ENCODE measurements at places on chromosomes 6 and 20. TPM values are rescaled to one million over a fixed set of nuclear protein-coding genes. Genes with fewer than 3 reads are reported as not detected.

- DNase-seq = no peak
Measured at GRCh38 chr20:18005170-18005989, 36.6 kb downstream of the MGME1 start.

GRCh38 chr6:167275436-167275835 is 15.7 kb upstream of the UNC93A start:
- no peak for DNase-seq

GRCh38 chr6:1686117-1687098 is 76.7 kb downstream of the FOXC1 start:
- no peak for DNase-seq

GRCh38 chr20:3714092-3714491 is 1.7 kb upstream of the SIGLEC1 start:
- no peak for DNase-seq

DNA sequence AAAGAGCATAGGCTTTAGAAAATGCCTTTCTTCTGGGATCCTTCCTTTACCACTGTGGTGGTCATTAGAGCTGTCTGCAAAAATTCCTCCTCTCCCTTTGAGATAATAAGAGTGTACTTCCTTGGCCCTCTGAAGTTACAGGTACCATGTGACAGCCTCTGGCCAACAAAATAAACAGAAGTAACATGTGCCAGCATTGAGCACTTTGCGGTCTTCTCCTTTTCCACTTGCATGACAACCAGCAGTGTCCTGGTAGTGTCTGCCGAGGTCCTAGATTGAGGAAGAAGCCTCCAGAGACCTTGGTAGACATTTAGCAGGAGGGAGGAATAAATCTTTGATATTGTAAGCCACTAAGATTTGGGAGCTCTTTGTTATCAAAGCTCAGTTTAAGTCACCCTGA is 87.5 kb upstream of the ARID1B start:
- no peak for DNase-seq

DNA sequence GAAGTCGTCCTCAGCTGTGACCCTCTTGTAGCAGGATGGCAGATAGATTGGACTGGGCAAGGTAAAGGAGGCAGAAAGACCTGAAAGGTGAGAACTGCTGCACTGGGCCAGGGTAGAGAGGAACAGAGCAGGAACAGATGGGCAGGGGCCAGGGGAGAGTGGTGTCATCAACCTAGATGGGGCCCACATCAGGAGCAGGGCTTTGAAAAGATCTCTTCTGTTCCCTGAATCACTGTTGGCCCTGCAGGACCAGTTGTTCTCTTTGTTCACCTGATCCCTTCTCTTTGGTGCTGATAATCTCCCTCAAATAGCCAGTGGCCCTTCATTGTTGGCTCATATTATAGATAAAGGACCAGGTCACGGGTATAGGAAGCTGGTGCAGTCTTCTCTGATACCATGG is 59.9 kb downstream of the DTD1 start:
- no peak for DNase-seq

DNA sequence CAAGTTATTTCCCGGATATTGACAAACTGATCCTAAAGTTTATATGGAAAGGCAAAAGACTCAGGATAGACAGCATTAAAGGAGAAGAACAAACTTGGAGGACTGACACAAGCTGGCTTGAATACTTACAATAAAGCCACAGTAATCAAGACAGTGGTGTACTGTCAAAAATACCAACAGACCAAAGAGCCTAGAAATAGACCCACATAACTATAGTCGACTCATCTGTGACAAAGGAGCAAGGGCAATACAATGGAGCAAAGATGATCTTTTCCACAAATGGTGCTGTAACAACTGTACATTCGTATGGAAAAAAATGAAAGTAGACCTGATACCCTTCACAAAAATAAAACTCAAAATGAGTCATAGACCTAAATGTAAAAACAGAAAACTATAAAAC is 46.0 kb downstream of the ABHD12 start:
- DNase-seq = no peak

ULBP2 gene
- not detected for polyA plus RNA-seq

HTR1E gene
- not detected for polyA plus RNA-seq

UST gene
- 6.3 TPM for polyA plus RNA-seq

- DNase-seq = no peak
Measured at GRCh38 chr20:47951521-47951971, 166.3 kb upstream of the SULF2 start.

SRSF3 gene
- polyA plus RNA-seq = 379 TPM

SOX18 gene
- not detected for polyA plus RNA-seq

GRCh38 chr6:7249946-7250643 is 62.9 kb downstream of the SSR1 start:
- DNase-seq = no peak

DNA sequence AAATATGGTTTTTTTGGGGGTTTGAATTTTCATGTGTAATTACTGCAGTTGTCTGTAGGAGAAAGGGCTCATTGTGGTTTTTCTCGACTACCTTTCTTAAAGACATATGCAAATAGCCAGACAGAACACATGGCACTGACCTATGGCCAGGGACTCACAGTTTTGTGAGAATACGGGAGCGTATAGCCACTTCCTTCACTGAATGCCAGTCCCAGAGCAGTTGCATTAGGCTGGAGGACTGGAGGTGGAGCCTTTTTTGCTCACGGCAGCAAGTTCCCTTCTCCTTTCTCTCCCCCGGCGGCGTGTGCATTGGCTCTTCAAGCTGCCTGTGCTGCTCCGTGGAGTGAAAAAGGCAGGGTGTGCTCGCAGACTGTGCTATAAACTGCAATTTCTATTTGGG is 114.9 kb downstream of the AKAP7 start:
- peak; percentile 3 for DNase-seq

GRCh38 chr6:54214286-54214685 is 94.0 kb upstream of the TINAG start:
- no peak for DNase-seq

DNA sequence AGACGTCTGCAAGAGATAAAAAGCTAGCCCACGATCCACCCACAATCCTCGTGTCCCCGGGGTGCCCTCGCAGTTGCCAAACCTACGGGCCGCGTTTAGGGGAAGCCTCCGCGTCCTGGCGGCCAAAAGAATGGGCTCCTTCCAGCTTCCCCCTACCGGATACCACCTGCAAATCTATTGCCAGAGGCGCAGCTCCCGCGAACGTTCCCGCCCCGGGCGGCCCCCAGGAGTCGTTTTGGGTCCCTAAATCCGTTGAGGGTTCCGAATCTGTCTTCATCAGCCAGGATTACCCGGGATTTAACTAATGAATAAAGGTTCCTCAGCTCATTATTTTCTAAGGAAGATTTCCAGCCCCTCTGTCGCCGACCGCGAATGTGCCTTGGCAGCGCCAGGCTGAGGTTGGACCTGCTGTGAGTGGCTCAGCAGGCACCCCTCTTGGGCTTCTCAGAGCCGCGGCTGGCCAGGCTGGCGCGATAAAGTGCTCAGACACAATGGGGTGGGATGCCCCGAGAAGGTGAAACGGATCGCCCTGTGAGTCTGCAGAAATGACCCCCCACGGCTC is 2.8 kb upstream of the VSX1 start:
- no peak for DNase-seq

ADGB gene
- polyA plus RNA-seq = not detected

DNA sequence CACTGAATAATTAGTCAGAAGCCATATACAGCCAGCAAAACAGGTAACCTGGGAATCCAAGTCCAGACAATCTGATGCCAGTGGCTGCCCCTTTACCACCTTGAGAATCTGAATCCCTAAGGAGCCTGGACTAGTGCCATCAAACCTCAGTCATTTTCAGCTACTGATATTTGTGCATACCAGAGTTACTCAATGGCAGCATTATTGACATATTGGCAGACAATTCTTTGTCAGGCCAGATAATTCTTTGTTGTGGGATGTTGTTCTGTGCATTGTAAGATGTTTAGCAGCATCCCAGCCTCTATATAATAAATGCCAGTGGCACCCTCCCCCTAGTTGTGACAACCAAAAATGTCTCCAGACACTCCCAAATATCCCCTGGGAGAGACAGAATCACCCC is 3.2 kb upstream of the EIF2S2 start:
- DNase-seq = no peak

DNA sequence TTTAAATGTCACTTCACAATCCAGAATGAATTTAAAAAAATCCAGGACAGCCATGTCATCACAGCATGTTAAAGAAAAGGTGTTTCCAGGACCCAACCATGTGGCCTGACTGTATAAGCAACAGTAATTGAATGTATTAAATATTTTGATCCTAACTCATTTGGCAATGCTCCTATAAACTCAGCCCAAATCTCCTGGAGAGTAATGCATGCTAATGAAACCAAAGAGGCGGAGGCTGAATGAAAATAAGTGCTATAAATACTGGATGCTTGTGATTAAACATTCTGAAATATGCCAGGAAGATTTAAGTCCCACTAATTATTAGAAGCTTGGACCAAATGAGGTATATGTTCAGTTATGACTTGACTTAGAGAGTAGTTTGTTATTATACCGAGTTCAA is 486.8 kb downstream of the FRK start:
- no peak for DNase-seq

- DNase-seq = no peak
Measured at GRCh38 chr6:129345890-129346289, 364.1 kb downstream of the ARHGAP18 start.

RIPOR3 gene
- 1.0 TPM for polyA plus RNA-seq

BMP2 gene
- 0.65 TPM for polyA plus RNA-seq

ID4 gene
- polyA plus RNA-seq = not detected

ITPR3 gene
- polyA plus RNA-seq = 0.02 TPM

- no peak for DNase-seq
Measured at GRCh38 chr6:153804755-153805330, 234.2 kb upstream of the OPRM1 start.

MYB gene
- polyA plus RNA-seq = 0.24 TPM

GRCh38 chr20:34600892-34601653 is 42.6 kb downstream of the MAP1LC3A start:
- no peak for DNase-seq

- DNase-seq = no peak
Measured at GRCh38 chr6:75203721-75204120, 2.1 kb downstream of the COL12A1 start.

DNA sequence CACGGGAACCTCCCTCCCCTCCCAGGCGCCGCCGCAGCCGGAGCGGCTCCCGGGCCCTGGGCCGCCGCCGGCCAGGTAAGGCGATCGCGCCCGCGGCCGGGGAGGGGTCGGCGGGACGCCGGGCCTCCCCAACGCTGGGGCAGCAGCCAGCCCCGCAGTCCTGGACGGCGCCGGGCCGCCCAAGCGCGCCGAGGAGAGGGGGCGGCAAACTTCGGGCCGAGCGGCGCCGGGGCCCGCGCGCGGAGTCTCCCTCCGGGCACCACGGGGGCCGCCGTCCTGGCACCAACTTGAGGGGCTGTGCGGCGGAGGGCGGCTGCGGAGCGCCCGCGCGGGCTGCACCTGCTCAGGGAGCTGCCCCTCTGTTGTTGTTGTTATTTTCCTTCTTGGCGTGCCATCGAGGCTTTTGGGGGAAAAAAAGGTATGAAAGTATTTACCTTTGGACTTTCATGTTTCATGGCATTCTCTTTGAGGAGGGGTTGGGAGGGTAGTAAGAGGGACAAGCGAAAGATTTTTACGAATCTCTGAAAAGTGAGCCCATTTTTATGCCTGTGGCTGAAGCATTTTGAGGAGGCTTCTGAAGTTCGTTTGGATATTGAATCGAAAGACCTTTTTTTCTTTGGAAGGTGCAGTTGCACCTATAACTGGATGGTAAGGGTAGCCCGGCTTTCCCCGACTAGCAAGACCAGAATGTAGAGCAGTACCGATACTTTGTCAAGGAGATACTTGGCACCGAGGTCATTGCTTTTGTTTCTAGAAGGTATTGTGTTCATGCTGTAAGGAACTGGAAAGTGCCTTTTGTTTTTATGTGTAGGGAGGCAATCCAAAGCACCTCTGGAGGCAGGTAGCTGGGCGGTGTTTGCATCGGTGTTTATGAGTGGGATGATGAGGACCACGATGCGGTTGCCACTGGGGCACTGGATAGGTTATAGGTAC is at the start of gene RNF182:
Gene RNF182 (plus strand): TSS at position 4 of the 933 bp plus-strand sequence. CDS start 52,168 bp downstream, outside the sequence.
- no peak for DNase-seq

GRCh38 chr6:148021699-148022098 is 320.9 kb upstream of the SASH1 start:
- no peak for DNase-seq

MYO6 gene
- polyA plus RNA-seq = 0.75 TPM

DNA sequence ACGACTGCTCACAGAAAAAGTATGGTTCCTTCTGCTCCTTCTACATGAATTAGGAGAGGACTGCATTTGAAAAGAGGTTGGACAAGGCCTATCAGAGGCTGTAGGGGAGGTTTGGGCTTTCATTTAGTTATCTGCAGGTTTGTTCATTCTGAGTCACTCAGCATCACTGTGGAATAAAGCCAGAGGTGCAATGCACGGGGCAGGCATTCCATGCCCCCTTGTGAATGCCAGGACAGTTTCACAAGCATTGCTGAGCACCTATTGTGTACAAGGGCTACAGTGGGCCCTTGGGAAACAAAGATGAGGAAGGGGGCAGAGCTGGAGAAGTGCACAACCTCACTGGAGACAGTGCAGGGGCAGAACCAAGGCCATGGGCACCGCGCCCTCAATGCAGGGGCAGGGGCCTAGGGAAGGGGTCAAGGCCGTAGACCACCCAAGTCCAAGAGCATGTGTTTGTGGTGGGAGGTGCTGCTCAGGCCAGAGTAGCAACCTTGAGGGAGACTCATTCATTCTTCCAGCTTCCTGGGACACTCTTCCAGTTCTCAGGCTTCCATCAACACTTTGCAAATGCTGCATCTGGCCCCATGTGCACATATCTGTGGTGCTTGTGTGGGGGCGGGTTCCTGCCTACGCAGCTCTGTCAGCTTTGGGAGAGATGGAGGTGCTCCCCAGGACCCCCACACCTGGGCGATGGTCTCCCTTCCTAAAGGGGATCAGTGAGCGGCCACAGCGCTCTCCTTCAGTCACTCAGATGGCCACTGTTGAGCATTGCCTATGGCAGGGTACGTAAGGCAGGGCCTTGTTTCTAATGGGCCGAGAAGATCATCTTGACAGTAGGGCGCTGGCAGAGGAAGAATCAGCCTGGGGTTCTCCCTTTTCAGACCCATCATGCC is 204.5 kb downstream of the SYNDIG1 start:
- no peak for DNase-seq

RIMS4 gene
- not detected for polyA plus RNA-seq

DNA sequence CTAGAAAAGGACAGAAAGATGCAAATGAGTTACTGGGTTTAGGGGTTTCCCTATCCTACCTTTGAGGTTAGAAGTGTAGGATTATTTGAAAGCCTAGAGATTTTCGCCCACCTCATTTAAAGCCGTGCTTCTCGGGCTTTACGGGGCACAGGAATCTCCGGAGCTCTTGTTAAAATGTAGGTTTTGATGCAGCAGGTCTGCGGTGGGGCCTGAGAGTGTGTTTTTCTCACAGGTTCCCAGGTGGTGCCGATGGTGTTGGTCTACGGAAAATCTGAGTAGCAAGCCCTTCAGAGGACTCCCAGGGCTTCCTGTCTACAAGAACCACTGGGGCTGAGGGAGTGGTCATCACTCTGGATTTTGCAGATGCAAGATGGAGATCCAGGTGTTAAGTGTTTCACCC is 47.5 kb downstream of the TRAM2 start:
- no peak for DNase-seq

ERVFRD-1 gene
- polyA plus RNA-seq = 0.09 TPM

Data from immature natural killer cell (primary cell).